ENCODE measurements at places on chromosomes 3 and 15.

DNA sequence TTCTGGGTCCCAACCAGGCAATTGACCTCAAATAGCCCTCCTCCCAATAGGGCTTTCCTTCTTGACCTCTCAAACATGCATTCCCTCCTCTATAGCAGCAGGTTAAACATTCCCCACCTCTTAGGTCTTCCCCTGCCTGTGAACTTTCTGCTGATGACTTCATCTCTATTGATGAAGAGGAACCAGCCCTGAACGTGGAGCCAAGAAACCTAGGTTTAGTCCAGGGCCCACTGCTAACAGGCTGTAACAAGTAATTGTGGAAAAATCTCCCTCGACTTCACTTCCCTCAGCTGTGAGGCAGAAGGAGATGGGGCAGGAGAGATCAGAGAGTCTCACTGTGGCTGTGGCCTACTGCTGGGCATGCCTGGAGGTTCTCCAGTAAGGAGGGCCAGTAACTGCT, 24.7 kb downstream of the ILDR1 start:
- DNase-seq = no peak

DNA sequence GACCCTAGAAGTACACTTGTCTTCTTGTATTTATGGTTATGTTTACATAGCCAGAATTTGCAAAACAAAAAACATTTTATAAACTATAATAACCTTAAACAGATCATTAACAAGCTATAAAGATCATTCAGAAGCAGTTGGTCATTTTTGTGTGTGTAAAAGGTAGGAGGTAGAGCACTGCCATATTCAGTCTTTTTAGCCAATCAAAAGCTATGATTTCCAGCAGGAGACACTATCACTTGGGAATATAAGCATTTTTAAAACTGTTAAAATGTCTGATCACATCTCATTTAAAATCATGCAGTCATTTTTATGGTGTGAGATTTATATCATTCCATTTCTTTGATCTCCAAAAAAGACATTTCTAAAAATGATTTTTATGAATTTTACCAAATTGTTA, 42.6 kb upstream of the ATP2C1 start:
- no peak for DNase-seq

GRCh38 chr3:133159498-133160475, 121.6 kb downstream of the TMEM108 start:
- no peak for DNase-seq

- no peak for DNase-seq
These were observed 118.2 kb upstream of the RASGRP1 start for GRCh38 chr15:38682861-38683260.

DNA sequence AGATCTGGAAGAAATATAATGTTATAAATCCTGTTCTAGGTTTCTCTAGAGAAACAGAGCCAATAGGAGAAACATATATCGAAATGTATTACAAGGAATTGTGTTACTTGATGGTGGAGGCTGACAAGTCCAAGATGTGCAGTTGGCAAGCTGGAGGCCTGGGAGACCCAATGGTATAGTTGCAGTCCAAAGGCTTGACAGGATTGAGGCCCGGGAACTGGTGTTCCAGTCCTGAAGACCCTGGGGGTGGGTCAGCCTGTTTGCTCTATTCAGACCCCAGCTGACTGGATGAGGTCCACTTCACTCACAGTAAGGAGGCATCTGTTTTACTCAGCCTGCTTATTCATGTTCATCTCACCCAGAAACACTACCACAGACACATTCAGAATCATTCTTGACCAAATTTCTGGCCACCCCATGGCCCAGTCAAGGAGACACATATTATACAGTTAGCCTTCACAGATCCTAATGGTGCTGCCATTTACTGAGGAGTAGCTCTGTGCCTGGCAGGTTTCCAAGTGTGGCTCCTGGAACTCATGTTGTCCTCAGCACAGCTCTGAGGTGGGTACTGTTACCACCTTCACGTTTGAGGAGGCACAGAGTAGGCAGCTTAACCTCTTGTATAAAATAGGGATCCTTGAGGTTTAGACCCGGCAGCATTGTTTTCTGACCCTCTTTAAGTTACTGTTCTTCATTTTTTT, 3.7 kb downstream of the TRAK1 start:
- DNase-seq = no peak

DNA sequence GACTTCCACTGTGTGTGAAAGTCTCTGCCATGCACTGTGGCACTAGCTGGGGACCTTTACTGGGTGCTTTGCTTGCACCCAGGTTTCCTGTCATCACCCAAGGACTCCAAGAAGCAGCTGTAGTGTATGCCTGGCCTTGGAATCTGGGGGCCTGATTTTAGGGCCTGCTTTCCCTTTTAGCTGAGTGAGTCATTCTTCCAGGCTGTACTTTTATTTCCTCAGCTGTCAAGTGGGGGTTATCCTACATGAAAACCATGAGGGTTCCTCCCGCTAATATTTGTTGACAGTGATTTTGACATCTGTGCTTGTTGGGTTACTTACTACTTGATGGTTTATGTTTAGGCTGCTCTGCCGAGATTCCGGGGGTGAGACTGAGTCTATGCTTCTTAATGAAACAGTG, 18.5 kb downstream of the GORASP1 start:
- DNase-seq = no peak

- no peak for DNase-seq
These were observed 26.3 kb downstream of the NGRN start for GRCh38 chr15:90291679-90292356.

DNA sequence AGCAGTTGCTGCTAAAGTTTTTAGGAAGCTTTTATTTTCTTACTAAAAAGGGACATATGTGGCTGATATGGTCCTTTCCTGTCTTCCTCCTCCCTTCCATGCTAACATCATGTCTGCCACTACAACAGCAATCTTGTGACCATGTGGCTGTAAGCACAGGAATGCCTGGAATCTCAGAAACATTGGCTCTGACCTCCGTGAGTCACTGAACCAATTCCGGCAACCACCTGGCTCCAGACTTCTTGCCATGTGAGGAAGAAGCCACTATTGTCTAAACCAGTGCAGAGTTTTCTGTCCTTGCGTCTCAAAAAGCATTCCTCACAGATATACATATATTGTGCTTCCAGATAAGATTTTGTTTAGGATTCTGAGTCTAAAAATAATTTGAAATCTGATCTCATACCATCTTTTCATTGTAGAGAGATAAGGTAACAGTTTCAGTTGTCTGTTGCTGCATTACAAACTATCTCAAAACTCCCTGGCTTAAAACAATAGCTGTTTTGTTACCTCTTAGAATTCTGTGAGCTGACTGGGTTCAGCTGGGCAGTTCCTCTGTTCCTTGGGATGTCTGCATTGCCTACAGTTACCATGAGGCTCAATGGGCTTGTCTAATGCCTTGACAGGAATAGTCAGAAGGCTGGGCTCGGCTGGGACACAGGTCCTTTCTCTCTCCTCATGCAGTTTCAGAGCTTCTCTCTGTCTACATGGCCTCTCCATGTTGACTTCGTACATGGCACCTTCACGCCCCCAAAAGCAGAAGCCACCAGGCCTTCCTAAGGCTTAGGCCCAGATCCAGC, 77.3 kb upstream of the MAGI1 start:
- no peak for DNase-seq

- no peak for DNase-seq
These were observed 158.1 kb downstream of the SSR3 start for GRCh38 chr3:156396851-156397250.
